ENCODE measurements at places on chromosomes 16 and 17.
A peak's percentile ranks its signal among the peaks of the same experiment; 100 is the strongest.

DNA sequence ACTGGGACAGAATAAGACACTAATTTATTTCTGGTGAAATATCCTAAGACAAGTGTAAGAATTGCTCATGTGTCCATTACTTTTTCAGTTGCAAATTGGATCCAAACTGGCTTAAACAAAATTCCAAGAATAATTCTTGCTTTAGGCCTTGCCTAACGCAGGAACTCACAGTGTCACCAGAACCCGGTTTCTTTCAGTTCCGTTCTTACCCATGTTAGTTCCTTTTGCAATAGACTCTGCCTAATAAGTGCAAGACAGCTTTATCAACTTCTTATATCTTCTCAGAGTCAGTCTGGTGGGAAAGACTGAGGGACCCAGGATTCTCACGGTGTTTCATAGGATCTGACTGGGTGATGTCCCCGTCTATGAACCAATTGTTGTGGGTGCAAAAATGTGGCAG is 24.7 kb downstream of the GDE1 start:
- DNase-seq: no peak

DNA sequence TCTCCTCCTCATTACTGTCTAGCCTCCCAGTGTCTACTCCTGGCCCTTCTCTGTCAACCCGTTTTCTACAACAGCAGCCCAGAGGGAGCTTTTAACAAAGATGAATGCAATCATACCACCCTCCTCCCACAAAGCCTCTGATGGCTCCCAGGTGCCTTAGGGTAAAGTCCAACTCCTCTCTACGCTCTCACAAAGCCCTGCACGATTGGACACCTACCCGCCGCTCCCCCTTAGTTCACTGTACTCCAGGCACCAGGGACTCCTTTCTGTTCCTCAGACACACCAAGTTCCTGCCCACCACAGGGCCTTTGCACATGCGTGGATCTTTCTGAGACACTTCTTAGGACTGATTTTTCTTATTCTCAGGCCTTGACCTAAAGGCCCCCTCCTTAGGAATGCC is 17.4 kb downstream of the CCDC102A start:
- DNase-seq: no peak

DNA sequence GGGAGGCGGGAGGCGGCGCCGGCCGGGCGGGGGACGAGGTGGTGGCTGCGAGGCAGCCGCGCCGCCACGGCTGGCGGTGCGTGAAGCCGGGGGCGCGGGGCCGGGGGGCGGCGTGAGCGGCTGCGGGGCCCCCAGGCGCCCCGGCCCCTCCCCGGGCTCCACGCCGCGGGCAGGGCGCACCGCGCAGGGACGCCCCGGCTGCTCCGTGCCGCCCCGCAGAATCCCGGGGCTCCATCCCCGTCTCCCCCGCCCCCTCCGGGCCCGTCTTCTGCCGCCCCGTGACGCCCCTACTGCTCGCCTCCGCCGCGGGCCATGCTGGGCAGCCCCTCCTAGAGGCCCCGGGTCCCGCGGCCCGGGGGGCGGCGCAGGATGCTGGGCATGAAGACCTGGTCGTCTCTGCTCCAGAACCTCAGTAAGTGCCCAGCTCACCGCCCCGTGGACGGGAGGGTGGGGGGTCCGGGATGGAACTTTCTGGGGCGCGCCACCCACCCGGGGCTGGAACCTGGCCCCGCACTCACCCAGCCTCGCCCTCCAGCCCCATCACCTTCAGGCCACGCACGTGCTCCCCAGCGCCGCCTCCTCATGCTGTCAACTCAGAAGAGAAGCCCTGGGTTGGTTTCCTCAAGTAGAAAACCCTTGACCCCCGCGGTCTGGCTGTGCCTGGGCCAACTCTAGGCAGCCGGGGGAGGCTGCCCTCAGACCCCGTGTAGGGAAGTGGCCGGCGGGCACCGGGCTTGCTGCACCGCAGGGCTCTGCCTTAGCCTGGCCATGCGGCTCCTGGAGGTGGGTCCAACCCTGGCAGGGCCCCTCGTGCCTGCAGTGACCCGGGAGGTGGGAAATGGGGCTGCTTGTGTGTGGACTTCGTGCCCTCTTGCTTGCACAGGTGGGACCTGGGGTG is 150.2 kb upstream of the GSE1 start:
- DNase-seq: no peak

GRCh38 chr17:7988750-7989178 is 13.7 kb upstream of the GUCY2D start:
- DNase-seq: peak; percentile 81

DNA sequence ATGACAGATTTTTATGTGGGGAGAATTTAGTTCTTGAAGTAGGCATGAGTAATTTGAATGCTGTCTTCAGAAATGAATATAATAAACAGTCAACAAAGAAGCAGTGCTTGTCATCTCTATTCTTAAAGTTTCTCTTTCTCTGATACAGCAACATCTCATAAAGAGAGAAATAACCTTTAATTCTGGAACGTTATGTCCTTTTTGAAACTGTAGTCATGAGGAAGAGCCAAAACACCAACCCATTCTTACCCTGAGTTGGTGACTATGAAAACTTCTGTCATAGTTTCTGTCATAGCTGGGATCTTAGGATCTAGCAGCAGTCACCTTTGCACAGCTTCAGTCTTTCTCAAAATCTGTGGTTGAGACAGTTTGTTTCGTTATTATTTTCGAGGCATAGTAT is 15.3 kb upstream of the RASL10B start:
- no peak for DNase-seq

- no peak for DNase-seq
These were observed 12.9 kb downstream of the COL1A1 start for GRCh38 chr17:50188531-50188920.

- no peak for DNase-seq
These were observed 7.8 kb downstream of the GAA start for GRCh38 chr17:80109066-80109660.

DNA sequence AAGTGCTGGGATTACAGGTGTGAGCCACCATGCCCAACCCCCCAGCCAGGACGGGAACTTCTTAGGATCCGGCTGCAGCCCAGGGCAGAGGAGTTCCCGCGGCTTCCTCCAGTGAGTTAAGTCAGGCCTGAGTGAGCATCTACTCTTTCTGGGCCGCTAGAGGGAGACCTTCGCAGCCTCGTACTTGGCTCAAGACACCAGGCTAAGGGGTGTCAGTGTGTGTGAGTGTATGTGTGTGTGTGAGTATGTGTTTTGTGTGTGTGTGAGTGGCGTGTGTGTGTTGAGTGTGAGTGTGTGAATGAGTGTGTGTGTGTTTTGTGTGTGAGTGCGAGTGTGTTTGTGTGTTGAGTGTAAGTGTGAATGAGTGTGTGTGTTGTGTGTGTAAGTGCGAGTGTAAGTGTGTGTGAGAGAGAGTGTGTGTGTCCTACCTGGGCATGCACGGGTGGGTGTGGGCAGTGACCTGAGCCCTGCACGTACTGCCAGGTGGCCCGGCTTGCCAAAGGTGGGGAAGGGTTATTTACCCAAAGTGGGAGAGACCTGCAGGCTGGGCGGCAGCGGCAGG is 58.5 kb downstream of the TMEM235 start:
- peak; percentile 83 for DNase-seq

- peak; percentile 35 for DNase-seq
These were observed 7.0 kb downstream of the KNOP1 start for GRCh38 chr16:19710991-19711545.

- no peak for DNase-seq
These were observed 70.3 kb downstream of the HLF start for GRCh38 chr17:55334881-55335540.

GRCh38 chr16:63720848-63721247 is 1401.0 kb downstream of the CDH11 start:
- DNase-seq: no peak

DNA sequence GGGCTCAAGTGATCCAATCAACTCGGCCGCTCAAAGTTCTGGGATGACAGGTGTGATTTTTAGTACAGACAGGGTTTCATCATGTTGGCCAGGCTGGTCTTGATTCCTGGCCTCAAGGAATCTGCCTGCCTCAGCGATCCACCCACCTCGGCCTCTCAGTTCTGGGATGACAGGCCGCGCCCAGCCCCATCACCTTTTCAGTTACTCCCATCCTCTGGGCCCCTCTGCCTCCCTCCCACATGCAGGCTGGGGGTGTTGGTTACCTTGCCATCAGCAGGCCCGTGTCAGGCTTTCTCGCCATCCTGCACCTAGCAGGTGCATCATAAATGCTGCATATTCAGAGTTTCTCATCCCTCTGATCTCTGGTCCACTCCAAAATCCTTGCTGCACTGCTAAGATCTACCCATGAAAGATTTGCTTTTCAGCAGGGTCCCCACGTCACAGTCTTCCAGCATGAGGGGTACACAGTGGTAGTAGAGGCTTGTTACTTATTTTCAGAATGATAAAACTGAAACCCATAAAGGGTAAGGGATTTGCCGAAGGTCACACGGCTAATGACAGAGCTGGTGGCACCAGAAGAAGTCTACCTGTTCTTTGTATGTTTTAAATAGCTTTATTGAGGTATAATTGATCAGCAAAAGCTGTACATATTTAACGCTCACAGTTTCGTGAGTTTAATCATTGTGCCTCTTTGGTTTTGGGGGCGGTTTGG is 16.6 kb downstream of the PMM2 start:
- no peak for DNase-seq

DNA sequence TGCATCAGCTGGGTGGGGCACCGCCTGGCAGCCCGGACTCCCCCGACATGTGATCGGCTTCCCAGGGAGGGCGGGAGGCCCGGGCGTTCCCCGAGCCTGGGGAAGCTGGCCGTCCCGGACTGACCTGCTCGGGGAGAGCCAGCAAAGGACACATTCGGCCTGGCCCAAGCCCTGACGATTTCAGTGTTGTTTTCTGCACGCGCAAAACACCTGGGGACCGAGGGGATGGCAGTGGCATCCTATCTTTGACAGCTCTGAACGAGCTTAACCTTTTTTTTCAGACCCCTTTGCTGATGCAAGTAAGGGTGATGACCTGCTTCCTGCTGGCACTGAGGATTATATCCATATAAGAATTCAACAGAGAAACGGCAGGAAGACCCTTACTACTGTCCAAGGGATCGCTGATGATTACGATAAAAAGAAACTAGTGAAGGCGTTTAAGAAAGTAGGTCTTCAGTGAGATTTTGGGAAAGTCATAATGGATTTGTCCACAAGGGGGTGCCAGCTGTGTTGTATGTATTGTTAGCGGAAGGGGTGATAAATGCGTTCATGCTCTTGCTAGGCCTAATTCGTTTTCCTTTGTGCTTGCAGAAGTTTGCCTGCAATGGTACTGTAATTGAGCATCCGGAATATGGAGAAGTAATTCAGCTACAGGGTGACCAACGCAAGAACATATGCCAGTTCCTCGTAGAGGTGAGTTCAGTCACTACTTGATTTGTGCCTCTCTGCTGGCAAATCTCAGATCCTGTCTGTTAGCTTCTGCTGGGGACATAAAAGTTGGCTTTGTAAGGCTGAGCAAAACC is 1.0 kb downstream of the EIF1 start:
- no peak for DNase-seq

DNA sequence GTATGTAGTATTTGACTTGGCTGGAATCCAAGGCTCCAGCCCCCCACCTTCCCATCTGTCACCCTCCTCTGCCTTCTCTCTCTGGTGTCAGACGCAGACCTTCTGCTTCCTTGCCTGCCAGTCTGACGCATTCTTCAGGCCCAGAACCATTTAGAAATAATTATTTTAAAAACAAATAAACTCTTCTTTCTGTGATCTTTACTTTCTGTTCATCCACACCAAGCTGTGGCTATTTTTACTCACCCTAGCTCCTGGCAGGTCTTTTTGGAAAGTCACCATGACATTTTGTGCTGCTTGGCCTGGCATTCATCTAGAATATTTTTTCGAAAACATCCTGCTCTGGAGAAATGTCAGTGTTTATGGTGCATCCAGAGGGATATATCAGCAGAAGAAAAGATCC is 330.7 kb upstream of the ASIC2 start:
- no peak for DNase-seq

GRCh38 chr16:24198807-24199533 is 57.2 kb upstream of the CACNG3 start:
- no peak for DNase-seq

DNA sequence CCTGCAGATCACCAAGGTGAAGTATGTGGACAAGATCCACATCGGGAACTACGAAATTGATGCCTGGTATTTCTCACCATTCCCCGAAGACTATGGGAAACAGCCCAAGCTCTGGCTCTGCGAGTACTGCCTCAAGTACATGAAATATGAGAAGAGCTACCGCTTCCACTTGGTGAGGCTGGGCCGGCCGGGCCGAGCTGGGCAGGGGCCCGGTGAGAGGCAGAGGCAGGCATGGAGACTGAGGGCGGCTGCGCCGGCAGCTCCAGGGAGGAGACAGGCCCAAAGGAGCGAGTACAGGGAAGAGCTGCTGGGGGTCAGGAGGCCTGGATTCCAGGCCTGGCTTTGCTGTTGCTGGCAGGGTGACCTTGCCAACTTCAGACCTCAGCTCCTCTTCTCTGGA is 8.3 kb downstream of the PRSS8 start:
- DNase-seq: no peak

GRCh38 chr17:31495022-31495885 is 103.8 kb downstream of the RAB11FIP4 start:
- peak; percentile 45 for DNase-seq

DNA sequence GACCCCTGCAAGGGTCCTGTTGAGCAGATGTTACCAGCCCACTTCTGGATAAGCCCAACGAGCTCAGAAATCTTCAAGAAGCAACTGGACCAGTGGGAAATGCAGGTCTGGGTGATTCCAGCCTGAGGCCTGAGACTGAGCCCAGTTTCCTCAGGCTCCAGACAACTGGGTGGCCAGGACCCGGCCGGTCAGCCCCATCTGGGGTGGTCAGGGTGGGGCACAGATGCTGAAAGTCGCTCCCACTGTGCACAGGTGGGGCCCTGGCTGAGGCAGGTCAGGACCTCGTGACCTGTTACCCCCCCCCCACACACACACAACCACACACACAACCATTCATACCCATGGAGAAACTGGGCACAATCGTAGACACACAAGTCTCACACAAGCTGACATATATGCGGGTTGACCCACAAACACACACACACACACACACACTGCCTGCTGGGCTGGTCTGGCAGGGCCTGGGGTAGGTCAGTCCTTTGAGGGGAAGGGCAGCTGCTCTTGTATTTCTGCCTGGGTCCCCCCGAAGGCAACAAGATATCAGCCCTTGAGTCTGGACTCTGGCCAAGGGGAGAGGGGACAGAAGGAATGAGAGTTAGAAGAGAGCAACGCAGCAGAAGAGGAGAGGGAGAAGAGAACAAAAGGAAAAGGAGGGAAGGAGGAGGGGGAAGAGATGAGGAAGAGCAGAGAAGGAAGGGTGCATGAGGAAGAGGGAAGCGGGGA is 99.0 kb upstream of the CDH5 start:
- DNase-seq: no peak

DNA sequence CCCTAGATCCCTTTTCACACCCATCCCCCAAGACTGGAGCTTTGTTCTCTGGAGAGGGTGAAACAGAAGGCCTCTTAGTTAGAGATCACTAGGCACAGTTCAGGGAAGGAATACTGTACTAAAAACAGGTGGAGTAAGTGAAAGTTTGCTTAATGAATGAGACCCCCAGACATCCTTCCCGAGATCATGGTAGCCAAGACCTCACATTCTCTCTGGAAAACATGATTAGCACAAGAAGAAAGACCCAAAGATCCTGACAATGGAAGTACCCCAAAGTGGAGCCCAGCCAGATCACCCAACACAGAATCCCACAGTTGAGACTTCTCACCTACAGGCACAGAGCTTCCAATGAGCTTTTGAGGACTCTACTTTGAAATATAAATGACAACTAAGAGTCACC is 3.4 kb upstream of the CMTM4 start:
- DNase-seq: no peak

GRCh38 chr17:47967607-47968252 is 3.2 kb upstream of the CDK5RAP3 start:
- no peak for DNase-seq

GRCh38 chr17:10976401-10976800 is 138.5 kb upstream of the PIRT start:
- no peak for DNase-seq

Data from mucosa of gallbladder (tissue), 1 donor.